ENCODE measurements at places on chromosomes 4 and X. TPM values are rescaled to one million over a fixed set of nuclear protein-coding genes. Genes with fewer than 3 reads are reported as not detected.

GRCh38 chr4:152729466-152729865 is 49.7 kb upstream of the TMEM154 start:
- no peak for DNase-seq
- H3K36me3 ChIP-seq, result no peaks in the 10 kb centered on the region
- H3K4me1 ChIP-seq, result no peaks in the 10 kb centered on the region

FGFR3 gene
- 34.2 TPM for total RNA-seq

GRCh38 chr4:103085555-103086196 is 9.1 kb upstream of the SLC9B2 start:
- no peak overlapping the region for H3K4me3 ChIP-seq
- H3K27ac ChIP-seq, result no peak overlapping the region
- H3K36me3 ChIP-seq, result peaks cover 87% of the 10 kb centered on the region
- no peak for DNase-seq
- no peaks in the 10 kb centered on the region for H3K4me1 ChIP-seq

GRCh38 chrX:26954029-26954428 is 509.1 kb downstream of the PPP4R3C start:
- H3K4me1 ChIP-seq, result no peaks in the 10 kb centered on the region
- no peak overlapping the region for H3K27ac ChIP-seq
- no peak overlapping the region for H3K4me3 ChIP-seq
- H3K27me3 ChIP-seq, result no peaks in the 10 kb centered on the region
- no peaks in the 10 kb centered on the region for H3K36me3 ChIP-seq

DNA sequence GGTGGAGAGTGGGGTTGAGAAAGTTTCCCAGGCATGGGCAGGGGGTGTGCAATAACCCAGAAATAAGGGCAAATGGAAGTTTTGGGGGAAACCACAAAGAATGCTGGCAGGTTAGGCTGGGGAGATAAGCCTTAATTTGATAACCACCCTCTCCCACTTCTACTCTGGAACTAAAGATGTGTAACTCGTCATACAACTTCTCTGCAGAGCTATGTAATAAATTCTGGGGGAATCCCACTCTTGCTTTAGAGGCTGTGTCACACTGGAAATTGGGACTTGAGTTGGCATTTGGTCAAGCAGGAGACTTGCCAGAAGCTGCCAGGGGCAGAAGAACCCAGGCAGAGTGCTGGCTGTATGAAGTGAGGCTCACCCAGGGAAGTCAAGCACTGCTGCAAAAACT is 170.9 kb upstream of the CPEB2 start:
- H3K27ac ChIP-seq, result no peak overlapping the region
- H3K4me1 ChIP-seq, result no peaks in the 10 kb centered on the region
- DNase-seq, result no peak
- H3K36me3 ChIP-seq, result no peaks in the 10 kb centered on the region

DNA sequence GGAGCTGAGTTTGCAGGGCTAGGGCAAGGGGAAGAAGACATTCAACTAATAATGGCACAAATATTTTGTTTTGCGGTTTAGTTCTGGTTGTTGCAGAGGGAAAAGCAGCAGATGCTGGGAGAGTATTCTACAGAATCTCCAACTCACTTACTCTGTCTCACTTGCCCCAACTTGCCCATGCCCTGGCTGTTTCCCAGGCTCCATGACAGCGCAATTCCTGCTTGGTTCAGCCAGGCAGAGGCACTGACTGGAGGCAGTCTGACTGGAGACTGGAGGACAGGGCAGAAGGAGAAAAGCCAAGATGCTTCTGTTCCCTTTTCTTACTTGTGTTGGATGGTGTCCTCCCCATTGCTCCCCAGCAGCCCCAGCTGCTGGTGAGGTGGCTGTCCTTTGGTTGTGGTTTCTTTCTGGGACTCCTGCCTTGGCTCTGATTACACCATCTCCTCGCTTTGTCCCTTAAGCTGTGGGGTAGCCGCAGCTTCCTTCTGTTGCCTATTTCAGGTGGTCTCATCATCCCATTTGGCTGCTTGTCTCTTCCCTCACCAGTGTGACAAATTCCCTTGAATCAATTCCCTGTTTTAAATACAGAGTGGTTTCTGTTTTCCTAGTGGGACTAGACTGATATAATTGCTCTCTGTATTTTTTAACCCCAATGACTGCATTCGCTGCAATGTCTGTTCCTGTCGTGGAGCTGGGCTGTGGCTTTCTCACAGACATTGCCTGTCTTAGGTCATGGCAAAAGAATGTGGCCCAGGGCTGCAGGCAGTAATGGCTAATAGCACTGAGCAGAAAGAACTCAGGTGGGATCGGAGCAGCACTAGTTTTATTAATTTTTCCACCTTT is 24.2 kb upstream of the RASL11B start:
- H3K4me3 ChIP-seq, result no peak overlapping the region
- H3K27me3 ChIP-seq, result no peaks in the 10 kb centered on the region
- peaks cover 10% of the 10 kb centered on the region for H3K4me1 ChIP-seq
- H3K36me3 ChIP-seq, result no peaks in the 10 kb centered on the region

DNA sequence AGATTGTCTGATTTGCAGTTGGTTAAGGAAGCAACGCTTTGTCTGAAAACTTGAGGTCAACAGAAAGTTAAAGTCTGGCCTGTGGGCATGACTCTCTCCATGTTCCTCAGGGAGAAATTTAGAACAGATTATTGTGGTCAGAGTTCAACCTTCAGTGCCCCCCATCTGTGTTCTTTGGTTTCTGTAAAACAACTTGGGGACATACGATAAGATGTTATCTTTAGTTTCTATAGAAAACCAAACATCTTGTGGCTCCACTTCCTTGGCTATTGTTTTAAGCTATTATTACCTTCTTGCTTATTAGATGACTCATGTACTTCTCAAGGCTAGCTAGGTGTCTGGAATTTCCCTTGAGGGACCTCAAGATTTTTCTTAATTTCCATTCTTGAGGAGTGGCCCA is 507.7 kb downstream of the PDHA2 start:
- H3K27me3 ChIP-seq, result no peaks in the 10 kb centered on the region
- DNase-seq, result no peak
- no peaks in the 10 kb centered on the region for H3K4me1 ChIP-seq
- H3K4me3 ChIP-seq, result no peak overlapping the region
- no peaks in the 10 kb centered on the region for H3K36me3 ChIP-seq
- H3K27ac ChIP-seq, result no peak overlapping the region

ADH1A gene
- 3.0 TPM for total RNA-seq

- no peak for DNase-seq
- H3K27ac ChIP-seq, result no peak overlapping the region
- no peaks in the 10 kb centered on the region for H3K27me3 ChIP-seq
- H3K36me3 ChIP-seq, result no peaks in the 10 kb centered on the region
Measured at GRCh38 chrX:2398064-2398656, 102.6 kb downstream of the DHRSX start.

ZNF141 gene
- total RNA-seq, result 23.9 TPM

GRCh38 chrX:131081772-131082740 is 23.9 kb downstream of the ARHGAP36 start:
- no peaks in the 10 kb centered on the region for H3K36me3 ChIP-seq
- H3K27ac ChIP-seq, result no peak overlapping the region
- H3K4me1 ChIP-seq, result no peaks in the 10 kb centered on the region
- H3K4me3 ChIP-seq, result no peak overlapping the region

GRCh38 chr4:139142087-139142486 is 34.9 kb downstream of the ELF2 start:
- no peaks in the 10 kb centered on the region for H3K27me3 ChIP-seq
- peaks cover 23% of the 10 kb centered on the region for H3K4me1 ChIP-seq
- H3K36me3 ChIP-seq, result peaks cover 6% of the 10 kb centered on the region
- H3K27ac ChIP-seq, result no peak overlapping the region
- H3K4me3 ChIP-seq, result no peak overlapping the region
- no peak for DNase-seq

- H3K4me3 ChIP-seq, result no peak overlapping the region
- no peaks in the 10 kb centered on the region for H3K36me3 ChIP-seq
- H3K4me1 ChIP-seq, result no peaks in the 10 kb centered on the region
- no peak overlapping the region for H3K27ac ChIP-seq
- no peaks in the 10 kb centered on the region for H3K27me3 ChIP-seq
Measured at GRCh38 chr4:149218672-149219071, 597.0 kb downstream of the IQCM start.

- no peaks in the 10 kb centered on the region for H3K27me3 ChIP-seq
- no peak for DNase-seq
- H3K4me3 ChIP-seq, result no peak overlapping the region
- H3K4me1 ChIP-seq, result no peaks in the 10 kb centered on the region
- no peaks in the 10 kb centered on the region for H3K36me3 ChIP-seq
Measured at GRCh38 chr4:183326853-183327252, 4.6 kb upstream of the CLDN24 start.

GRCh38 chr4:138845054-138845453 is 170.5 kb upstream of the NOCT start:
- no peaks in the 10 kb centered on the region for H3K4me1 ChIP-seq
- no peaks in the 10 kb centered on the region for H3K36me3 ChIP-seq
- no peak overlapping the region for H3K4me3 ChIP-seq
- DNase-seq, result no peak

DNA sequence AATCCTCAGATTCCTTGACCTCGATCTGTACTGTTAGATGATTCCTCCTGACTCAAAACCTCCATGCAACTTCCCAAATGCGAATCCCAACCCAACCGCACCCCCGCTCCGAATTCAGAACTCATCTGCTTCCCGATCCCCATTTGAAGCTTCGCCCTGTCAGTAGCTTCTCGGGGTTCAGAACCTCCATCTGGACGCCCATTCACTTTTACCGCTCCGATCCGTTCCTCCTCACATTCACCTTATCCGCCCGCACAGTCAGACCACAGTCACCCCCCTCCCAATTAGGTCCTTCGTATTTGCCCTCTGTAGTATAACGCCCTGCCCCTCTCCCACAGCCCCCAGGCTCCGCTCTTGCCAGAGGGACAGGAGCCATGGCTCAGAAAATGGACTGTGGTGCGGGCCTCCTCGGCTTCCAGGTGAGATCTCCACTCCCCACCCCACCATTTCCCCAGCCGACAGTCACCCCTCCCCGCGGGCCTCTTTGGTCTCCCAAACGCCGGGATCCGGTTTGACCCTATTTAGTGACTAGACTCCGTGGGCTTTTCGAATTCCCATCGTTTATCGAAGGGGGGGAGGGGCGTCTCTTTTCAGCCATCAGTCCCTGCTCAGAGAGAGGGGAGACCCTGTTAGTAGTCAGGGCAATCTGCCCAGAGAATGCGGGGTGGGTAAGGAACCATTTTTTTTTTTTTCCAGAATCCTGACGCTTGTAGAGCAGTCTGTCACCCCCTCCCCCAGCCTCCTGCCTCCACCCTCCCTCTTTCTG is 691 bp downstream of the MAGED1 start:
- no peaks in the 10 kb centered on the region for H3K27me3 ChIP-seq
- no peaks in the 10 kb centered on the region for H3K4me1 ChIP-seq
- peaks cover 14% of the 10 kb centered on the region for H3K36me3 ChIP-seq
- peak overlapping the region; percentile 58 for H3K4me3 ChIP-seq
- DNase-seq, result no peak

DNA sequence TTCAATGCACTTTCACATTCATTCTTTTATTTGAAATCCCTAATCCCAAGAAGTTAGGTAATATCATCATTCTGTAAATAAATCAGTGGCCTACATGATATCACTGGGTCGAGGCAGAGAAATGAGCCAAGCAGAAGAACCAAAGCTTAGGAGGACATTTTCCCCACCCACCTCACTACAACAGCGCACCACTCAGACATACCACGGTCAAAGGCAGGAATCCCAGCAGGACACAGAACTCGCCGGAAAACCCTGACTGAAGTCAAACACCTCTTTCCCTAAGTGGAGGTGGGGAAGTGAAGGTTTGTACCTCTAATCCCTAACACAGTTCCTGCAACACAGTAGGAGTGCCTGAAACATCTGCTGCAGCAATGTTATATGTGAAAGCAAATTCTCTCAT is 21.5 kb downstream of the RELL1 start:
- peaks cover 71% of the 10 kb centered on the region for H3K4me1 ChIP-seq
- H3K27me3 ChIP-seq, result no peaks in the 10 kb centered on the region
- no peak overlapping the region for H3K4me3 ChIP-seq

GRCh38 chr4:171588051-171588545 is 225.1 kb upstream of the GALNTL6 start:
- H3K36me3 ChIP-seq, result no peaks in the 10 kb centered on the region
- no peak overlapping the region for H3K4me3 ChIP-seq
- no peak for DNase-seq
- no peaks in the 10 kb centered on the region for H3K27me3 ChIP-seq
- H3K27ac ChIP-seq, result no peak overlapping the region
- no peaks in the 10 kb centered on the region for H3K4me1 ChIP-seq

GRCh38 chr4:4673070-4673469 is 131.2 kb upstream of the STX18 start:
- H3K36me3 ChIP-seq, result no peaks in the 10 kb centered on the region
- no peak overlapping the region for H3K4me3 ChIP-seq
- H3K4me1 ChIP-seq, result no peaks in the 10 kb centered on the region
- no peak for DNase-seq
- H3K27ac ChIP-seq, result no peak overlapping the region
- no peaks in the 10 kb centered on the region for H3K27me3 ChIP-seq

ELMOD2 gene
- 22.8 TPM for total RNA-seq

SCML2 gene
- total RNA-seq, result 0.80 TPM

DNA sequence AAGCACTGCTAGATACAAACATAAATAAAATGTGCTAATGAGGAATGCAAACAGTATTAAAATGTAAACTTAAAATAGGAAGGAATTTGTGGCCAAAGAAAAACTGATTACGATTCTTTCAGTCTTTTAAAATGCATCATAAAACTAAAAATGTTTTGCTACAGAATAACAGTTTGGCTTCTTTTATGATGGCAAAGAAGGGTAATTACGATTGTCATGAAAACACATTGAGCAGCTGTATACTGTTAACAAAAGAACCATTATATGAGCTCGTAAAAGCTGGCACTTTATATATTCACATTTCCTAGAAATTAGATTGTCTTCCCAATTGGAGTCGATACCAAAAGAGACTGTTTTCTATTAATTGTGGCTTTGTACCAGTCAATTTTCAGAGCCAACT is 290.4 kb downstream of the NR3C2 start:
- no peak for DNase-seq
- no peak overlapping the region for H3K27ac ChIP-seq
- H3K36me3 ChIP-seq, result no peaks in the 10 kb centered on the region
- no peak overlapping the region for H3K4me3 ChIP-seq
- H3K27me3 ChIP-seq, result no peaks in the 10 kb centered on the region

GRCh38 chr4:168854350-168854921 is 155.6 kb downstream of the CBR4 start:
- DNase-seq, result no peak
- peaks cover 5% of the 10 kb centered on the region for H3K36me3 ChIP-seq
- no peak overlapping the region for H3K4me3 ChIP-seq
- no peaks in the 10 kb centered on the region for H3K27me3 ChIP-seq

DNA sequence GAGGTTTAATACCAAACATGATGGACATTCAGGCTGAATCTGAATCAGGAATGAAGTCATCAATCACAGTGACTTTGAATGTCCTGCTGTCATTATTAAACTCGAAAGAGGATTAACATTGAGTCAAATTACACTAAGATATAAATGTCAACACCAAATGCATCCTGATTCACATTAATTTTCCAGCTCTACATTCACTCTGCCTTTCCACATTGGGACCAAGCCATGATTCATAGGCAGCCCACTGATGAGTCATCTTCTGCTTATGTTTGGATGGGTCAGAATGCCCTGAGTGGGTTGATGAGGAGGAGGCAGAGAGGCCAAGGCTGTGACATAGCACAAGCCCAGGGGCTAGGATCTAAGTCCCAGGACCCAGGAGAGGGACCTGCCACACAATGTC is 247.6 kb upstream of the RPS6KA3 start:
- no peaks in the 10 kb centered on the region for H3K27me3 ChIP-seq
- no peak overlapping the region for H3K4me3 ChIP-seq
- no peak overlapping the region for H3K27ac ChIP-seq
- H3K36me3 ChIP-seq, result no peaks in the 10 kb centered on the region

- H3K36me3 ChIP-seq, result no peaks in the 10 kb centered on the region
- H3K4me3 ChIP-seq, result no peak overlapping the region
- DNase-seq, result no peak
- no peaks in the 10 kb centered on the region for H3K27me3 ChIP-seq
- no peaks in the 10 kb centered on the region for H3K4me1 ChIP-seq
Measured at GRCh38 chr4:179248821-179249220, 1806.6 kb upstream of the AGA start.
